ENCODE measurements at places on chromosomes 13 and 19.

GRCh38 chr13:36986462-36987240 is 12.5 kb downstream of the ALG5 start:
- peak; percentile 70 for DNase-seq

- peak; percentile 82 for DNase-seq
Observed at GRCh38 chr13:100573121-100573520, 15.5 kb downstream of the GGACT start.

DNA sequence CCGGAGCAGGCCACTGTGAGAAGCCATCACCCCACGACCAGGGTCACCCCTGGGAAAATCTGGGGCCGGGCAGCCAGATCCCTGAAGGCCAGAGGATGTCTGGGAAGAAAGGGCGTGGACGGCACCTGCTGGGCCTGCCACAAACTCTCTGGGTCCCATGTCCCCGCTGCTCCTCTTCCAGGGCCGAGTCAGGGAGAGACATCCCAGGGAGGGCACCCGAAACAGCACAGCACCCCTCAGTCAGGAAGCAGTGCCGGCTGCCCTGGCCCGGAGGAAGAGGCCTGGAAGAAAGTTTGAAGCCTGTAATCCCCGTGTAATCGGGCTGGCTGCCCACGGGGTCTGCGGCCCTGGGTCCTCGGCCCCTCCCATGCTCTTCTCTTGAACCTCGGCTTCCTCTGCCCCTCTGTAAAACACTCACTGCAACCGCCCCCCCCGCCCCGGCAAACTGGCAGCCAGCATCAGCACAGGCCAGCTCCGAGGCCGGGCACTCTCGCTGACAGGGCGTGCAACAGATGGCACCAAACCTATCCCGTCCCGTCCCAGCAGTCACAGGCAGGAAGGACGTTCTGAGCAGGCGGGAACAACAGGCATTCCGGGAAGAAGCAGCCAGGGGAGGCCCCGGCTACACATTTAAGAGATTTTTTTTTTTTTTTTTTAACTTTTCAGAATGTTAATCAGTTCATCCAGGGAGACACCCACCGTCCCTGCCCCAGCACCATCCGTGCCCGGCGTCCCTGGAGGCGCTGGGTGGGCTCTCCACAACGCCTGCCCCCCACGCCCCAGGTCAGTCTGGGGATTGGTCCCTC is 1.5 kb downstream of the SBNO2 start:
- DNase-seq: peak; percentile 48

- DNase-seq: no peak
Observed at GRCh38 chr13:71540098-71540497, 326.9 kb downstream of the DACH1 start.

GRCh38 chr13:67943116-67943515 is 713.0 kb upstream of the PCDH9 start:
- no peak for DNase-seq

DNA sequence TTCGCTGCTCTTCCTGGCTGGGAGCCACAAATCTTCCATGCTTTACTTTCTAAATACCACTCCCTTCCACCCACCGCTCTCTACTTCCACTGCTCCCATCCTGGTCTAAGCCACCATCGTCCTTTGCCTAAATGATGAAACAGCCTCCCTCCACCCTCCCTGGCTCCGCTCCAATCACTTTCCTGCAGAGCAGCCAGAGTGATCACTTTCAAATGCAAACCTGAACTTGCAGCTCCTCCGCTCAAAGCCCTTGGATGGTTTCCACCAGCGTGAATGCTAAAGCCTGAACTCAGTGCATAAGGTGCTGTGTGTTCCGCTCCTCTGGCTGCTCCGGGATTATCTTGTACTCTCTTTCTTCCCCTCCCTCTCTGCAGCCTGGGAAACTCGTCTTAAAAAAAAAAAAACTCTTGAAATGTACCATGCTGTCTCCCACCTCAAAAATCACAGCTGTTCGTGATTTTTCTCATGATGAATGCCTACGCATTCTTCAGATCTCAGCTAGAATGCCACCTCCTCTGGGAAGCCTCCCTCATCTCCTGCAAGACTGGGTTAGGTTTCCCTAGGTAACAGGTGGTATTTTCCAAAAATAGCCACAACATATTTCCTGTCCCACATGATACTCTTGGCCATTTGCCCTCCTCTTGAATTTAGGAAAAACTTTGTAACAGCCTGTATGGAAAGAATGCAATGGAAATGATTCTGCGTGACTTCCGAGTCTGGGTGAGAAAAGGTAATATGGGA is 3.7 kb upstream of the SIN3B start:
- peak; percentile 63 for DNase-seq

DNA sequence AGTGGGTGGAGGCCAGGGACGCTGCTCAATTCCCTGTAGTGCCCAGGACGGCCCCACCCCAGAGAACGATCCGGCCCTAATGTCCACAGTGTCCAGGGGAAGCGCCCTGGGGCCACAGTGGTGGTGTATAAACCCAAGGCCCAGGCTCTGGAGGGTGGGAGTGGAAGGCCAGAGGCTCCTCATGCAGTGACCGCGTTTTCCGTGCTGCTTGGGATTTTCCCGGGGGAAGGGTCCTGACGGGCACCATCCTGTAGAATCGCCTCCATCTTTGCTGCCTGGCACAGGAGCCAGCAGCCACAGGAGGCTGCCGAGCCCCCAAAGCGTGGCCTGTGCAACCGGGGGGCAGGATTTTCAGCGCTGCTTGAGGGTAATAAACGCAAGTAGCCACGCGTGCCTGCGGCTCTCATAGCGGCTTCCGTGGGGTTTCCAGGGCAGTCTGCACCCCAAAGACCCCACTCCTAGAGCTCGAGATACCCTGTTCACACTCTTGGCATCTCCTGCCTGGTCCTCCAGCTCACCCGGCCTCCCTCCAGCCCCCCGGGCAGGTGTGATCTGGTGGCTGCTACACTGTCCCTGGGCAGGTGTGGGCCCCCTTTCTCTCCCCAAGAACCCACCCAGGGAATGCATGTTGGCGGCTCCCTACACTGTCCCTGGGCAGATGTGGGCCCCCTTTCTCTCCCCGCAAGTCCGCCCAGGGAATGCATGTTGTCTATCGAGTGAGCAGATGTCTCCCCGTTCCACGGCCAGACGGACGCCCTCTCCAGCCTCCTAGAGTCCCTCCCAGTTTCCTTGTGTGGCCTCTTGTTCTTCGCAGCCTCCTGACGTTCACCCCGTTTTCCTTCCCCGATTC is 2.2 kb downstream of the NCLN start:
- DNase-seq: no peak

GRCh38 chr19:1354970-1355567 is 28.6 kb upstream of the NDUFS7 start:
- DNase-seq: no peak

DNA sequence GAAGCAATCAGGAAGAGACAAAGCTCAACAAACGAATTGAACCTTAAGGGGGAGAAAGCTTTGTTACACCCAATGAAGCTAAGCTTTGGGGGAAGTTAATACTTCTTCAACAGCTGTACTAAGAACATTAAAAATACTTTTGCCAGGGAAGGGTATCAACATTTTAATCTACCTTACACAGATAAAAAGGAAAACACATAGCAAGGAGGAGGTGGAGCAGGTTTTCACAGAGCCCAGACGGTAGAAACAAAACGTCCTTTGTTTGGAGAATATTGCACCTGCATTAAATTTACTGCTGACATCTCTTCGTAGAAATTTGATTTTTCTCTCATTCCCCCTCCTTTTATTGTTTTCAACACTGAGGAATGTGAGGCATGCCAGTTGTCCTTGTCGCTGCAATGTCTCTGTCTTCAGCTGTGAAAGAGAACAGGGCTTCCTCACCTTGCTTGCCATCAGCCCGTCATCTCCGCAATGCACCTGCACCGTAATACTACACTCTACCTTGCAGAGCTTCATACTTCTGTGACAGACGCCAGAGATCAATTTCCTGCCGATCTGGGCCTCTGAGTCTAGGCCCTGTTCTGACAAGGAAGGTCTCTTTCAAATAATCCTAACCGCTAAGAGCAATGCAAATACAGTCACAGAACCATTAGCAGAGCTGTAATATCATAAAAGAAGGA is 270.8 kb downstream of the SPRY2 start:
- no peak for DNase-seq

- no peak for DNase-seq
Observed at GRCh38 chr13:34210341-34210740, 392.4 kb downstream of the RFC3 start.

DNA sequence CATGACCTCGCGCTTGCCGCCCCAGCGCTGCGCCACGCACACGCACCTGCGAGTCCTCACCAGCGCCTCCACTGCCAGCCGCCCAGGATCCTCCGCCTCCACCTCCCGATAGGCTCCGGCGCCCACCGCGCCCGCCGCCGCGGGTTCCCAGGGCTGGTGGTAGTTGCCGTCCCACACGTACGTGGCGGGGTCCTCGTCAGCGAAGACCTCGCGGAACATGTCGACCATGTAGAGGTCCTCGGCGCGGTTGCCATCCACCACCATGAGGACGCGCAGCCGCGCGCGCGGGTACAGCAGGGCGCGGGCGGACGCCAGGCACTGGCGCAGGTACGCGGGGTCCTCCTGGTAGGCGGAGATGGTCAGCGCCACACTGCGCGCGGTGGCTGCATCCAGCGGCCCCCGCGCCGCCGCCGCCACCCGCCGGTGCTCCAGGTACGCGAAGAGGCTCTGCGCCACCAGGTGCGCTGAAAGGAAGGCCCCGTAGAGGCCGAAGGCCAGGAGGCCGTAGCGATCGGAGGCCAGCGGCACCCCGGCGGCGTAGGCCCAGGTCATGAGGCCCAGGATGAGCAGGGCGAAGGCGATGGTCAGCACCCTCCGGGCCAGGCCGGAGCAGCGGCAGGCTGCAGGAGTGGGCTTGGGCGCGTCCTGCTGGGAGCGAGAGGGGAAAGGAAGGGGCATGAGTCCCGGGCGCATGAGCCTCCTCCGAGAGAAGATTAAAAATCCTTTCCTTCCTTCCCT is 4.4 kb downstream of the HAS1 start:
- no peak for DNase-seq
